D721Med (cell line): ENCODE measurements at places on chromosomes 4 and X.

DNA sequence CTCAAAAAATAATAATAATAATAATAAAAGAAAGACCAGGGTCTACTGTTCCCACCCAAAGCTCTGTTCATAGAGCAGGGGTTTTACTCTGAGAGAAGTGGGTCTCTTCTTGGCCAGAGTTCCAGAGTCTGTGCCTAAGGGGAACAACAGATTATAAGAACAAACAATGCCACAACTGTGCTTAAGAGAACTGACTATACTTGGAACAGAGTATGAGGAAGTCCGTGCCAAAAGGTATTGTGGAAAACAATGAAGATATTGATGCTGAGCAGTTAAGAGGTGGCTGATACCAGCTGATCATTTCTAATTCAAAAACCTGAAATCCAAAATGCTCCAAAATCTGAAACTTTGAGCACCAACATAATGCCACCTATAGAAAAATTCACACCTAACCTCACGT, 229.6 kb downstream of the FBXO8 start:
- no peak for DNase-seq

- no peak for DNase-seq
Observed at GRCh38 chr4:142725886-142726285, 120.2 kb downstream of the INPP4B start.

DNA sequence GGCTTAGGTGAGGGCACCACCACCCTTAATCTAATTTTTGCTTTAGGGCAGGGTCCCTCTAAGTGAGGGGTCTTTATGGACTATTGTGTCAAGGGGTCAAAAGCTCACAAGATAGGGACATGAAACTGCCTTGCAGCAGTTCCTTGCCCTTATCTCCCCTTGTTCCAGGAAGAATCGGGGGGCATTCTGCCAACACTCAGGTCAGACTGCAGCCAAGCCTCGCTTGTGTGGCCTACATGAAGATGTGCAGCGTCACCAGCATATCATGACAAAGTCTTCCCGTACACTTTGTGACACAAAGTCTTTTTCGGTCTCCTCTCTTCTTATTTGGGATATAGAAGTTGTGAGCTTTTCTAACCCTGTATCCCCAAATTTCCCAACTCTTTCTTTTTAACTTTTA, 17.5 kb upstream of the USP9X start:
- DNase-seq, result no peak

DNA sequence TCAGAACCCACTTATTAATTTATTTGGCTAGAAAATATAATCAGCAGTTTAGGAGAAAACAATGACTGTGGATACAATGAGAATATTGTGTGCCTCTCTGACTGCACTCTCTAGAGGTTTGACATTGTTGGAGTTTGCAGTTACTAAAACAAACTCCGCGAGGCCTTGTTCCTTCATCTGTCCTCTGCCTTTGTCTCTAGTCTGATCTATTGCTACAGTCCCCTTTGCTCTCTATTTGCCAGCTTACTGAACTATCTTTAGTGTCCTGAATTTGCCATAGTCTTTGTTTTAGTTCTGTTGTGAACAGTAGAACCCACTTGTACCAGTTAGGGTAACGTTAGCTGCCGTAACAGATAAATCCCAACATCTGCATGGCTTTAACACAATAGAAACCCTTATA, 81.4 kb upstream of the RPS6KA3 start:
- DNase-seq, result no peak

DNA sequence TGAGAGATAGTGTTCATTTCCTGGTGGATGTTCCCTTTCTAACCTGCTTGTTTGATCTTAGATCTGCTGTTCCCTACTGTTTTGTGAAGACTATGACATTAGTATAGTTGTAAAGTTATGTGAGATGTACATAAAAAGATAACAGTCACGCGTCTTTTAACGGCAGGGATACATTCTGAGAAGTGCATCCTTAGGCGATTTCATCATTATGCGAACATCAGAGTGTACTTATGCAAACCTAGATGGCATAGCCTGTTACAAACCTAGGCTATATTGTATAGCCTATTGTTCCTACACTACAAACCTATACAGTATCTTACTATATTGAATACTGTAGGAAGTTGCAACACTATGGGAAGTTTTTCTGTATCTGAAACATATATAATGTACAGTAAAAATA, 50.4 kb downstream of the MCUB start:
- DNase-seq, result no peak
